ENCODE measurements at places on chromosomes 1 and 21. TPM values are rescaled to one million over a fixed set of nuclear protein-coding genes. Genes with fewer than 3 reads are reported as not detected.

Gene LRRN2
- total RNA-seq: not detected

Gene HES2
- not detected for total RNA-seq

Gene IFNLR1
- 6.2 TPM for total RNA-seq

Gene RPTN
- total RNA-seq: not detected

Gene AMPD1
- not detected for total RNA-seq

Gene TRMT1L
- total RNA-seq: 34.4 TPM

Gene PTPRF
- total RNA-seq: 2.8 TPM

Gene CHODL
- not detected for total RNA-seq

Gene DMRTA2
- not detected for total RNA-seq

Gene MYOG
- total RNA-seq: not detected

Gene C1orf185
- total RNA-seq: not detected

Gene LHX4
- total RNA-seq: not detected

Gene SH3BGR
- total RNA-seq: 1.7 TPM

Gene CACNA1S
- total RNA-seq: not detected

Gene ASTN1
- not detected for total RNA-seq

Gene FAM72D
- total RNA-seq: 20.1 TPM
